ENCODE measurements at places on chromosomes 6 and 20.

GRCh38 chr20:32837157-32837556 lies 17.4 kb downstream of the MAPRE1 start:
- no peak for DNase-seq

DNA sequence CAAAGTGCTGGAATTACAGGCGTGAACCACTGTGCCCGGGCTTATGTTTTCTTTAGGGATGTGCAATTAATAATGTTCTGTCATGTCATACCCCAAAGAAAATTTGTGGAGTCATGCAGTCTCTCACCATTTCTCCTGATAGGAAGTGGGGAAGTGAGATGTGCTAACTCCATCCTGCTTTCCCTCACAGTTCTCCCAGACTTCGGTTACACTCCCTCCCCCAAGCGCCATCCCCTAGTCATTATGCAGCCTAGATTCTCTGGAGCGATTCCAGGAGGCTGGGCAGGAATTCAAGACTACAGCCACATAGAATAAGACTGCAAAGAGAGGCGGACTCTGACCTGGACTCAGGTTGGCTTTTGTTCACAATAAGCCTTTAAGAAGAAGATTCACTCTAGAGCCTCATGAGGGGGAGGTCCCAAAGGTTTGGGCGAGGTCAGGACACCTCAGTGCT lies 271.4 kb downstream of the ALDH8A1 start:
- no peak for DNase-seq

- DNase-seq: no peak
These were observed 36.8 kb downstream of the THBS2 start for GRCh38 chr6:169216830-169217229.

- DNase-seq: no peak
These were observed 45.2 kb upstream of the CTAGE9 start for GRCh38 chr6:131756039-131756438.

DNA sequence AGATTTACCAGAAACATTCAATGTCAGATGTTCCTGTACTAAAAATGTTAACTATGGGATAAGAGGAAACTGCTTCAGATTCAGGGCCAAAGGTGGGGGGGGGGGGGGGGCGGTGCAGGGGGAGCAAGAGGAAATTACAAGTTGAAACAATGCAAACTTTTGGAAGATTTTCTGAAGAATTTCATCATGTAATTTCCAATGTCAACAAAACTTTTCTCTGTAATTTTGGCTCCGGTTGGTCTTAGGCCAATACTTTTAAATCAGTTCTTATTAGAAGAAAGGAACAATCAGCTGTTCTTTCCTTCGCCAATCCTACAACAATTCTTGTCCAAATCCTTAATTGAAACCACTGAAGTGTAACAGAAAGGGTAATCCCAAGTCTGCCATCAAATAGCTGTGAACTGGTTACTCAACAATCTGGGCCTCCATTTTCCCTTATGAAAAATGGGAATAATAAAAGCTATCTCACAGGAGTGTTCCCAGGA lies 13.1 kb downstream of the UQCC1 start:
- no peak for DNase-seq

DNA sequence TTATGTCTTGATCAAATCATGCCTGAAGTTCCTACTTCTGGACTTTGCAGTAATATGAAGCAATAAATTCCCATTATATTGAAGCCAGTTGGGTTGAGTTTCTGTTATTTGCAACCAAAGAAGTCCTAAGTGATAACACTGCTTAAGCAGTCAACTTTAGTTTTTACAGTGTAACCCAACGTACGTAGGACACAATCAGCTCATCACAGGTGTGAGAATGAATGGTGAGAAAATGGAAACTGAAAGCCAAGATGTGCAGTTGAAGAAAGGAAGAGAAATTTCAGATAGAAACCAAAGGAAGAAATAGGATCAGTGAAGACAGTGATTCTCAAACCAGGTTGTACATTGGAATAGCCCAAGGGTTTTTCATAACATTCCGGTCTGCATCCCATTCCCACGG lies 211.4 kb upstream of the ZFP64 start:
- DNase-seq: peak; percentile 16

GRCh38 chr6:31568537-31568961 lies 3.5 kb upstream of the LTA start:
- DNase-seq: peak; percentile 73

GRCh38 chr20:63325554-63326313 lies 32.7 kb downstream of the COL20A1 start:
- DNase-seq: no peak

GRCh38 chr20:24948939-24949679 lies at the start of gene CST7:
CST7 (plus strand) TSS chr20:24949269; CDS start chr20:24949506, 237 bp downstream.
- peak; percentile 93 for DNase-seq

- no peak for DNase-seq
These were observed 3.8 kb downstream of the RSPO4 start for GRCh38 chr20:998231-998830.

GRCh38 chr20:33518071-33518470 lies 28.2 kb downstream of the CBFA2T2 start:
- no peak for DNase-seq

DNA sequence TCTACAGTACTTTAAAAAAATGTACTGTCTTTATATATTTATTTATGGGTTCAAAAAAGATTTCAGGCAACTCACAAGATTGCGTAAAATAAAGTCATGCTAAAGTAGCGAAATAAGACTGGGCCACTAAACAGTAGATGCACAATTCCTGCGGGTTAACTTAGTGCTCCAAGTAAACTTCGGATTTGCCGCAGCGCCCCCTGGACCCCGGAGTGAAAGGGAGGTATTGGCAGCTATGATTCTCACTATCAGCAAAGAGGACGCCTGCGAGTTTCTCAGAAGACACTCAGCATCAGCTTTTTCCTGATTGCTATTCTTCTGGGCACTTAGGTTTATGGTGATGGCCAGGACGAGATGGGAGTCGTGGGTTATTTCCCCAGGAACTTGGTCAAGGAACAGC lies 1.4 kb downstream of the OTOR start:
- no peak for DNase-seq

GRCh38 chr6:3876101-3876500 lies 26.9 kb downstream of the FAM50B start:
- no peak for DNase-seq

DNA sequence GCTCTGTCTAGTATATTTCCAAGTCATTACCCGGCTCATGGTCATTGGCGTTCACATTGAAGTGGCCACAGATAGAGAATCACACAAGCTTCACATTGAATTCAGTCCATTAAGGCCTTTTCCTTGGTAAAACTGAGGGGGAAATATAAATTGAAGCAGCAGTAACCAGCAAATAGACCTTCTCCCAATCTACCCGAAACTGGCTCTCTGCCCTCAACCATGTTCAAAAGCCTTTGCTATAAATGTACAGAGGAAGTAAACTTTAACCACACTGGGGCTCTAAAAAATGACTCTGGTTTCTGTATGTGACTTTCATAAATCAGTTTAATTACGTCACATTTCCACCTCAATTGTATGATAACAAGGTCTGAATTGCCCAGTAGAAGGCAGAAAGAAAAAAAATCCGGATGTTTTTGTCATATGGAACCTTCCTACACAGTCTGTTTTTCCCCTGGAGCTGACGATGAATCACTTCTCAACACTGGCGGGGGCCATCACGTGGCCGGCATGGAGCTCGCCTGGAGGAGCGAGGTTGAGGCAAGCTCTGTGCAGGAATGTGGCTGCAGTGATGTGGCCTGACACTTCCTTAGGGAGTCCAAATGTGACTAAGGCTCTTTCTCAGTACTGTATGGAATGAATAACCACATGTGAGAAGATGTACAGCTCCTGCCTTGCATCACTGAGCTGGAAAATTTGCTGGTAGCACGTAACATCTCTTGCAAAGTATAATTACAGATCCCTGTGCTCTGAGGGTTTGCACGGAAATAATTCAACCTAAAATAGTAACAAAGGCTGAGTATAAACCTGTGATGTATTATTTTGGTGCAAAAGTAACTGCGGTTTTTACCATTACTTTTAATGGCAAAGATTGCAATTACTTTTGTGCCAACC lies 58.6 kb upstream of the SNX9 start:
- DNase-seq: peak; percentile 92

DNA sequence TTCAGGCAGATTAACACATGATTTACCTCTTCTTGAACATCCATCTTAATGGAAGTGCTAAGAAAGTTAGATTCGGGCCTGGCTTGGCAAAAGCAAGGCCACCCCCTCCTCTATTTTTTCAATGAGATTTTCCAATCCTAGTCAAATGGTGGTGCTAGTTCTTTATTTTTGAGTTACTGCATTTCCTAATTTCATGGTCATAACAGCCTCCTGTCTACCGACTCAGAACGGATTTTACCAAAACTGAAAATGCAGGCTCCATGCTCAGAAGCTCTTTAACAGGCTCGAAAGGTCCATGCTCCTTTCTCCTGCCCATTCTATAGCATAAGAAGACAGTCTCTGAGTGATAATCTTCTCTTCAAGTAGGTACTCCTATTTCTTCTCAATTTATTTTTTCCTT lies 117.2 kb upstream of the ESR1 start:
- peak; percentile 40 for DNase-seq

DNA sequence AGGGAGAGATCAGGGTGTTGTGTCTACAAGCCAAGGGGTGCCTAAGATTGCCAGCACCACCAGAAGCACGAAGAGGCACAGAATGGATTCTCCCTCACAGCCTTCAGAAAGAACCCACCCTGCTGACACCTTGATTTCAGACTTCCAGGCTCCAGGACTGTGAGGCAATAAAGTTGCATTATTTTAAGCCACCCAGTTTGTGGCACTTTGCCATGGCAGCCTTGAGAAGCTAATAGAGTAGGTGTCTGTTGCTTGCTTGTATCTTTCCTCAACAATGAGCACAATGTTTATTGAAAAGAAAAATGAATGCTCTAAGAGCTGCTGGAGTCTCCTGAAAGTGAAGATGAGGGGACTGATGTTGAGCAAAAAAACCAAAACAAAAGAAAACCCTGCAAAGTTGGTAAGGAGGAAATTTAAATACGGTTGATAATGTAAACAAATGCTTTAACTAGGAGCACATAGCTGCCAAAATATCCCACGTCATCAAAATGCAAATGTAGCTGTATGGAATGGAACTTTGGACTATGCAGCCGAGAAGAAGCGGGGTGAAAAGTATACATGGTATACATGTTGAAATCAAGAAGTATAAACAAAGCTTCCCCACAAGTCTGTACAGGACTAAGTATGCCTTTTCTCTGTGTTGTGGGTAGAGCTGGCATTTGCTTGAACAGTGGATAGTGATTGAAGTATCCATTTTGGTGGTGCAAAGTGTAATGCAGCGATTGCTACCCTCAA lies 8.0 kb downstream of the IL20RA start:
- no peak for DNase-seq

- no peak for DNase-seq
These were observed 147.2 kb downstream of the VEGFA start for GRCh38 chr6:43916924-43917877.

GRCh38 chr6:21560249-21560648 lies 33.3 kb upstream of the SOX4 start:
- DNase-seq: no peak

- no peak for DNase-seq
These were observed 37.0 kb downstream of the KLHL31 start for GRCh38 chr6:53628354-53629119.

GRCh38 chr6:101453221-101453620 lies 59.7 kb downstream of the GRIK2 start:
- DNase-seq: no peak

DNA sequence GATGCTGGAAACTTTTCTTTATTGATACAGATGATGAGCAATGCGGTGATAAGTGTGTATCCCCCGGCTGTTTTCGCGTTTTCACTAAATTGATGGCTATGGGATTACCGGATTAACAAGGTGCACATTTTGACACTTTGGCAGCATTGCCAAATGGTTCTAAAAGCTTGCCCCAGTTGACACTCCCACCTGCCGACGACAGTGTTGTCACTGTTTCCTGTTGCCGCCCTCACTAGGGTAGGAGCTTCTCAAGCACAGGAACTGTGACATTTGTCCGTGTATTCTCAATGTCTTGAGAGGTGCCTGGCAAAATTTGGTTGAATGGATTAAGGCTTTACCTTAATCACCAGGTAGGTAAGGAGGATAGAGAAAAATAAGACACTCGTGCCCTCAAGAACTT lies 9.8 kb upstream of the MAPK13 start:
- peak; percentile 84 for DNase-seq

DNA sequence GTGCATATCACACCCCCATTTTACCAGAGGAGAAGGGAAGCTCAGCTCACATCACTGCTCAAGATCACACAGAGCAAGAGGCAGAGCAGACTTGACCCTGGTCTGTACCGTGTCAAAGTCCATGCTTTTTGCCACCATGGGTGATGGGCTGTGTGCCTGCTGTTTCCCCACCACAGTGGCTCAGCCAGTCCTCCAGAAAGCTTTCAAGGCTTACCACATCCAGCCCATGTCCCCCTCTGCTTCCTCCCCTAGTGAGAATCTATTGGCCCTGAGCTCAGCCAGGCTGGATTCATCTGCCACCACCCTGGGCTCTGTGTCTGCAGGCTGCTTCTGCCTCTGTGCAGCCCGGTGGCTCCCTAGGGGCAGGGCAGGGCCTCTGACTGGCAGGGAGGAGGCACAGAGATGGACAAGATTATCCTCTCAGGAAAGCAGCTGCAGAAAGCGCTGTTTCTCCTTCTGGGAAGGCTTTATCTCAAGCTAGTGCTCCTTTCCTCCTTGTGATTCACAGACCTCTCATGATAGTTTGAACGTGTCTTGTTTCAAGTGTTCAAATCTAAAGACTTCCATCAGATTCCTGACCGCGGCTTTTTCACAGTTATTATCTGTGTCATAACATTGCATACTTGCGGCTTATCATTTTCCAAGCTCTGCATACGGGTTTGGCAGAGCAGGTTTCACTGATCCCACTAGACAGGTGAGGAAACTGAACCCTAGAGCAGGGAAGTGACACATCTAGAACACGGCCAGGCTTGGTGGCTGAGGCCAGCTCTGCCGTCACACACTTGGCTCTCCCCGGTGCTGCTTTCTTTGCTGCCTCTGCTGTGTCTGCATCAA lies 37.4 kb downstream of the VEGFA start:
- DNase-seq: no peak

DNA sequence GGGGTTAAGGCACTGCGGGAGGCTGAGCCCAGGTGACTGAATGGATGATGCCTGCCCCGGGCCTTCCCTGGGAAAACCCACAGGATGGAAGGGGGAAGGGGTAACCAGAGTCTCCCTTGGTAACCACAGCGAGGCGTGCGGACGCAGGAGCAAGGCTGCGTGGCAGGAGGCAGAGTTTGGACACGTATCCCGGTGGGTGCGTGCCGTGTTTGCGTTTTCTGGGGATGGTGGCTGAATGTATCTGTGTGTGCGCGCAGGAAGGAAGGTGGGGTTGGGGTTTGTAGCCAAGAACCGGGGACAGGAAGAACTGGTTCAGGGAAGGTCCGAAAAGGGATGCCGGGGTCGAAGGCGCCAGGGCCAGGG lies 1.8 kb downstream of the MDGA1 start:
- no peak for DNase-seq

- no peak for DNase-seq
These were observed 143.4 kb upstream of the HMGN3 start for GRCh38 chr6:79377888-79378348.

- peak; percentile 32 for DNase-seq
These were observed 32.5 kb upstream of the DLGAP4 start for GRCh38 chr20:36273414-36274180.

DNA sequence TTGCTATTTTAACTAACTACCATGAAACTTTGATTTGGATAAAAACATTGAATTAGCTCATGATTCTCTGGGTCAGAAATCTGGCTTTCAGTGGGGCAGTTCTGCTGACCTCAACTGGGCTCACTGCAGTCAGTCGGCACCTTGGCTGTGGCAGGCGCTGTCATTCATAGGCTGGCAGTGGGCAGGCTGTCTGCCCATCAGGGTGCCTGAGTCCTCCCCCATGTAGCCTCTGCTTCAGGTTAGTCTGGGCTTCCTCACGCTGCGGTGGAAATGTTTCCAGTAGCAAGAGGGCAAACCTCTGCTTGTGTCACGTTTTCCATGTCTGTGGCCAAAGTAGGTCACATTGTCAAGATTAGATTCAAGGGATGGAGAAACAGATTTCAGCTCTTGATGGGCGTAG lies 251.0 kb upstream of the TCF21 start:
- no peak for DNase-seq
